Suppressor macrophage treated with lipopolysaccharide for 1 hour (primary cell): ENCODE measurements at places on chromosomes 4 and X.

DNA sequence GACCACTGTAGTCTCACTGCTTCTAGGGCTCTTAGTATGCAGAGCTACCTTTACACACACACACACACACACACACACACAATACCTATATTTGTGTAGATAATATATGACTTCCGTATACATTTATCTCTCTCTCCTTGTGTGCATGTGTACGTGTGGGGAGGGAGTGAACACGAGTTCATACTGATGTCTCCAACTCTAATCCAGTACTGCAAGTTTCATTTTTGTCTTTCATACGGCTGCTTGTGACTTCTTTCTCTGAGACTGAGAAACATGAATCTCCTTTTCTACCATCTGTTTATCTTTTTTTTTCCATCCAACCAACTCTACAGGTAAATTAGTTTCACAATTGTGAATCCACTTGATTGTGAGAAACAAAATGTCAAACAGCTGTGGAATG, 1229.5 kb upstream of the AGA start:
- no peak for DNase-seq

- no peak for DNase-seq
These were observed 180.7 kb upstream of the IL15 start for GRCh38 chr4:141455651-141456050.

DNA sequence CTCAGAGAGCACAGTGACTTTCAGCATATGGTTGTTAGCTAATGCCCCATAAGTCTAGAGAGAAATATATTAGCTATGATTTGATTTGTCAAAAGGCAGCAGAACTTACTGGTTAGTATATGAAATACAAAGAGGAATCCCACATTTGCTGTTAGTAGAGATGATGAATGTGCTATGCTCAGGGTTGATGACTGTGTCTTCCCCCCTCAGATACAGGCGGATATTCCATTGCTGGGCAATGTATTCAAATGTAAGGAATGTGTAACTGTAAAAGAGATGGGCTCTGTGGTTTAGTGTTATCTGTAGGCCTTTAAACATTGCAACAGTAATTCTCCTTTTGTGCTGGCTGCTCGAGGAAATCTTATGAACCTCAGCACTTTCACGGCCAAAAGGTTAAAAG, 528.9 kb upstream of the ARX start:
- no peak for DNase-seq

GRCh38 chr4:188403272-188403671, 264.0 kb downstream of the TRIML1 start:
- no peak for DNase-seq

GRCh38 chrX:87063642-87064041, 454.0 kb upstream of the KLHL4 start:
- no peak for DNase-seq

- no peak for DNase-seq
These were observed 28.5 kb upstream of the HGFAC start for GRCh38 chr4:3413217-3413671.

DNA sequence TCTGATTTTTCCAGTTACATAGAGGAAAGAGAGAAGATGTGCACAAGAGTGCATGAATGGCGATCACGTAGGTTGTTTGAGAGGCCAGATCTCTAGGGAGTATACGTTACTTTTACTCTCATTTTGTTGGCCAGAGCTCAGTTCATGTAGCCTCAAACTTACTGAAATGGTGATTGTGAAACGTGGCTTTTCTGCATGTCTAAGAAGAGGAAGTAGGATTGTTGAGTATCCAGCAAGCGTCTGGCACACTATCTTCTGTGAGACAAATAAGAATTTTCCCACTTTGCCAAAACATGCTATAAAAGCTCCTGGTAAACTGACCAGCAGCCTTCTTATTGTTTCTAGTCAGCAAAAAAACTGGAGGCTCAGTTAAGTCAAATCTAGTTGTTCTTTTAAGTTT, 264.5 kb upstream of the EMCN start:
- no peak for DNase-seq

DNA sequence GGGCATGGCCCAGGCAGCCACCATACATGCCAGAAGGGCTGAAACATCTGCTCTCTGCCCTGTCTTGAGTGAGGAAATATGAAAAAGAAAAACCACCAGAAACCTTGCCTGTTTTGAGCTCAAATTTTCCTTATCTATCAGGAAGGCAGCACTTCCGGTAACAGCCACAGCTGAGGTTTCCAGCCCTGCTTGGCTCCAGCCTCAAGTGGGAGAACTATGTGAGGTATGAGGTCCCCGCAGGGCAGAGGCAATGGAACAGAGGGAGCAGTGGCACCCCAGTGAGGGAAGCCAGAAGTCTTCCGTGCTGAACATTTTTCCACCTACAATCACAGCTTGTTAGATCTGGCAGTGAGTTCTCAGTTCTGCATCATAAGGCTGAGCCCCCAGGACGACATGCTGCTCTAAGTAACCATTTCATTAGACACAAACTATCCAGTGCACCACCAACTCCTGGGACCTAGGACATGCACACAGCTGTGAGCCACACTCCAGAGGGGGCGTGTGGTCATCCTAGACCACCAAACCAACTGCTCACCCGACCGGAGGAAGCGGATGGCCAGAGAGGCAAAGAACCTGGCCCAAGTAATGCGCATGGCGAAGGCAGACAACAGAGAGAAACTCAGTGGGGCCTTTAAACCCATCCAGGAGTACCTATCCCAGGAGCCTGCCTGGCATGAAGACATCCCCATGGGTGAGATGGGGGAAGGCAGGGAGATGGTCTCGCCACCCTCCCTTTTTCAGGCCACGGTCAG, 22.6 kb downstream of the WDR1 start:
- DNase-seq = no peak

DNA sequence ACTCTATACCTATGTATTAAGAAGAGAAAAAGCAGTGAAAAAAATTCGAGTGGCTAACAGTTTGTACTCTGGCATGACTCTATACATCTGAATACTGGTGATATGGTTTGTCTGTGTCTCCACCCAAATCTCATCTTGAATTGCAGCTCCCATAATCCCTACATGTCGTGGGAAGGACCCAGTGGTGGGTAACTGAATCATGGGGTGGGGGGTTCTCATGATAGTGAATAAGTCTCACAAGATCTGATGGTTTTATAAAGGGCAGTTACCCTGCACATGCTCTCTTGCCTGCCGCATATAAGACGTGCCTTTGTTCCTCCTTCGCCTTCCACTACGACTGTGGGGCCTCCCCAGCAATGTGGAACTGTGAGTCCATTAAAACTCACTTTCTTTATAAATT, 70.4 kb downstream of the LRBA start:
- no peak for DNase-seq

DNA sequence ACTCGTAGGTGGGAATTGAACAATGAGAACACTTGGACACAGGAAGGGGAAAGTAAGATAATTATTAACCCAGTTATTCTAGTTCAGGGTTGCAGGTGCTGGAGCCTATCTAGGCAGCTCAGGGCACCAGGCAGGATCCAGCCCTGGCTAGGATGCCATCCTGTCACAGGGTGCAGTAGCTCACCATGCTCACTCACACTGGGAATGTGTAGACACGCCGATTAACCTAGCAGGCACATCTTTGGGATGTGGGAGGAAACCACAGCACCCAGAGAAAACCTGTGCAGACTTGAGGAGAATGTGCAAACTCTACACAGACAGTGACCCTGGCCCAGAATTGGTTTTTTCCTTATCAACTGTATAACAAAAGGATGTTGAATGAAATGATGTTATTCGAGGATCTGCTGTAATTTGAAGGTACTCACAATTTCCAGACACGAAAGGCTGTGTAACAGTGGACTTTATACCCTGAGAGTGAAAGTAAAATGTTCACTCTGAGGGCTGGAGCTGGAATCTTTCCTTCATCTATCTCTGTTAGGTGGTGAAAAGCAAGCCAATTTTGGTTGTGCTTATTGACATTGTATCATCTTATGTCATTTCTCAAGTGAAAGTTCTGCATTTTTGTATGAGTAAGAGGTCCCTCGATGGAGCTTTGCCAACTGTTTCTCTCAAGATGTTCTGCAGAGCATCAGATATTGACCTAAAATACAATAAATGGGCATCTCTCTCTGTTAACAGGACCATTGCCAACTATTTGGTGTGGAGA, 78.8 kb downstream of the PHEX start:
- no peak for DNase-seq

DNA sequence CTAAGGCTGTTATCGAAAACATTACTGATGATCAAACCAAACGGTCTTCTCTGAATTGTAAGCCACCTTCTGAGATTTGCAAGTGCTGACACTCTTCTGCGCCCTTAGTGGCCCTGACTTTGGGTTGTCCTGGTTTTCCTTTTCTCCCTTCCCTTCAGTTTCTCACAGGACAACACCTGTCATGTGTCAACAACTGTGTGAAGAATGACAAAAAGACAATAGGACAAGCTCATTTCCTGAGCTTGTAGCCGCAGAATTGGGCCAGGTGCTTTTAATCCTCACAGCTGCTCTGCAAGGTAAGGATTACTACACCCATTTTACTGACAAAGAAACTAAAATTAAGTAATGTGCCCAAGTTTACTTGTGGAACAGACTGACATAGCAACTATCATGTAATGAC, 44.9 kb upstream of the TXK start:
- no peak for DNase-seq

GRCh38 chr4:74120086-74120485, 21.1 kb upstream of the CXCL2 start:
- DNase-seq = no peak
